NCI-H524 treated with DMSO at 0.1 percent for 48 hours (cell line): ENCODE measurements at places on chromosomes 6 and 20.

GRCh38 chr6:135093578-135093977, 39.0 kb upstream of the HBS1L start:
- no peak for DNase-seq

DNA sequence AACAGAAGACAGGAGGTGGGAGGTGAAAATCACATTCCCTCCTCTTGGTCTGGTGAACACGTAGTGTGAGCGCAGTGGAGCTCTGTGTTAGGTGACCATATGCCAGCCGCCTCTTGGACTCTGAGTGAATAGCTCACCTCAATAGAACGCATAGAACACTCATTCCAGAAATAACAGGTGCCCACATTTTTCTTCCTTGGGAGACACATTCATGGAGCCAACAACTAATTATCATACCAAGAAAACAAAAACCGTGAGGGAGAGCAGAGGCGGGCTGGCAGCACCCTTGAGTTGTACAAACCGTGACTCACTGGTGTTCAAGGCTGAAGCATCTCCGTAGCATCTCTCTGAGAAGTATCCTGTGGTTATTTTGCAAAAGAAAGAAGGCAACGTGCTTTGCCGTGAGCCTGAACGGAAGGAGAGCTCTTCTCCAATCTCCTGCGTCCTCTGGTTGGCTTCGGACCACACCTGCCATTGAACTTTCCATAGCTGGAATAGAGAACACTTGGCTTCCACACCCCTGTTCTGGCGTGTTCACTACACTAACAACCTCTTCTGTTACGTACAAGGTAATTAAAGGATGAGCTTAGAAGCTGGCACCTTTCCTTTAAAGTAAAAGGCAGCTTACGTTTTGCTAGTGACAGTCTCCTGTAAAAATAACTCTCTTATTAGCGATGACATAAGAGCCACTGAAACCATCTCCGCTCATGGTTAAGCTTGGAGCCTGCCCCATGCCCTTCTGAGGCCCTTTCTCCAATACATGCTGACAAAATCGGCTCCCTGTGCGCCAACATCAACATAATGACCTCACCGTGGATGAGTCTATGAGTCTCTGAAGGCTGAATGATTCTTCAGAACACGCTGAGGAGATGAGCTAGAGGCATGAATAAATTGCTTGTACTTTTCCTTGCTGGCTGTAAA, 30.2 kb upstream of the SGK1 start:
- no peak for DNase-seq

- DNase-seq: no peak
Observed at GRCh38 chr6:169241688-169242350, 11.8 kb downstream of the THBS2 start.

DNA sequence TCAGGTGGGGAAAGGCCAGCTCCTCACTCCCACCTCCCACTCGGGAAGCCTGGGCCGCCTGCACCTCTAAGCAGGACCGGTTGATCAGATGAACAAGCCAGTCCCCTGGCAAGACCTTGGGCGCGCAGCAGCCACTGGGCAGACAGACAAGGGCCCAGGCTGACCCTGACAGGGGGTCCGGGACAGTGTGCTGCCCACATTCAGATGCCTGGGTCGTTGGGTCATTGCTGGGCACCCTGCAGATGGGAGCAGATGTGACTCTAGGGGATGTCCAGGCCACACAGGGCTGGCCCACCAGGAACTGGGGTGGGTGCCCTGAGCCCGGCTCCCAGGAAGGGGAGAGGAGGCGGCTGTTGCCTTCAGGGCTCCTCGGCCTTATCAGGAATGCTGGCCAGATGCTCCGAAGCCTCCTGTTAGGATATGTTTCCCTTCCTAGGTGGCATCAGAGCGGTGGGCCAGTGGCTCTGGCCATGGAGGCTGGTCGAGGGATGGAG, 17.3 kb upstream of the FRMD1 start:
- no peak for DNase-seq

DNA sequence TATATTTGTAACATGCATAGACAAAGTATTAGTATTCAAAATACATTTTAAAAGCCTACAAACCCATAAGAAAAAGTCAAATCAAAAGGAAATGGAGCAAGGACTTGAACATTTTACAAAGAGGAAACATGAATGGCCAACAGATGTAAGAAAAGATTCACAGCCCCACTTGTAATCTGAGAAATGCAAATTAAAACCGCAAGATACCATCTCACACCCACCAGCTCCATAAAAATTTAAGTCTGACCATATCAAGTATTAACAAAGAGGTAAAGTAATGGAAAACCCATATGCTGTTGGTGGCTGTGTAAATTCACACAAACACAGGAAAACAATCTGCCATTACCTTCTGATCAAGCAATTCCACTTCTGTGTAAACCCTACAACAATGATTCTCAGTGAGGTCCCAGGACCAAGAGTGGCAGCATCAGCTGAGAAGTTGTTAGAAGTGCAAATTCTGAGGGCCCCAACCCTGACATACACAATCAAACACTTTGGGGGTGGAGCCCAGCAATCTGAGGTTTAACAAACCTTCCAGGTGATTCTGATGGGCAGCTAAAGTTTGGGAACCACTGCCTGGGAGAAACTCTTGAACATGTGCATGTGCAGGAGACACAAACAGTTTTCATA, 30.9 kb downstream of the BCL2L1 start:
- peak; percentile 74 for DNase-seq

DNA sequence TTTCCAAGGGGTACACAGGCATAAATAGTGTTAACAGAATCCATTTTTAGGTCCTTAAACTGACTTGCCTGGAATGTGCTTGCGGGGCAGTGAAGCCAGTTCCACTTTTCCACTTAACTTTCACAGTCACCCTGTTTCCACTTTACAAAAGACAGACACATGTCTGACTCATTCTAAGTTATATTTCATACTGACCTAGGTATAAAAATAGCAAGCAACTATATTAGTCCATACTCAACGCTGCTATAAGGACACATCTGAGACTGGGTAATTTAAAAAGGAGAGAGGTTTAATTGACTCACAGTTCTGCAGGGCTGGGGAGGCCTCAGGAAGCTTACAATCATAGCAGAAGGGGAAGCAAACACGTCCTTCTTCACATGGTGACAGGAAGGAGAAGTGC, 88.2 kb downstream of the MTFR2 start:
- DNase-seq: no peak
